ENCODE measurements at places on chromosomes 1 and 21. TPM values are rescaled to one million over a fixed set of nuclear protein-coding genes. Genes with fewer than 3 reads are reported as not detected.

CD5L gene
- total RNA-seq: 0.23 TPM

DNA sequence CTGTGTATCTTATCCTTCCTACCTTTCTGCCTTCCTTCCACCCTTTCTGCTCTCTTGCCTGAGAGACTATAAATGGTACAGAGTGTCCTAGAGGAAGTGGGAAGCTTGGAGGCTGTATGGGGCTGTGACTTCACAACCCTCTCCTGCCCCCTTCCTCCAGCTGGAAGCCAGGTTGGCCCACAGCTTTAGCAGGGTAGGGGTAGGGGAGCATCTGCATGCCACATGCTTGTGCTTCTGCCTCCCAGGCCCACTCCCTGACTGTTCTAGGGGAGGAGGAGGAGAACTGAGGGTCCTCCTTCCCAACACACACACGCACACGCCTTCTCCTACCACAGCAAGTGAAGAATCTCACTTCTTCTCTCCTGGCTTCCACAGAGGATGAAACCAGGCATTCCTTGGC, 3.9 kb upstream of the SLC27A3 start:
- DNase-seq: no peak

- no peak for DNase-seq
These were observed 1.8 kb upstream of the TBX15 start for GRCh38 chr1:118989878-118990378.

DNA sequence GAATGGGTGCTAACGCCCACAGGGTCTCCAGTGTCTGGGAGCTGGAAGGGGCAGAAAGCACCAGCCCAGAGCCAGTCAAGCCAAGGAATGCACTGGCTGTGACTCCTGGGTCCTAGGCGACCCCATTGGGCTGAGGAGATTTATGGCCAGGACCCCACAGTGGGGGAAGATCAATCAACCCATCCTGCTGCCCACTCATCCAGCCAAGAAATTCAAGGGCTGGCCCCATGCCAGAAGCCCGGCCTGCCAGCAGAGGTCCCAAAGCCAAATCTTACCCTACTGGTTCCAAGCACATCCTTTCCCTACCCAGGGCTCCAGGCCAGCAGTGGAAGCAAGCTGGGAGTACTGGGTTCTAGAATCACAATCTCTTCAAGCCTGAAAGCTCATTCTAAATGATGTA, 6.8 kb upstream of the PDZK1IP1 start:
- DNase-seq: no peak

Data from heart right ventricle (tissue), 16 donors.